ENCODE measurements at places on chromosomes 12 and 14.

DNA sequence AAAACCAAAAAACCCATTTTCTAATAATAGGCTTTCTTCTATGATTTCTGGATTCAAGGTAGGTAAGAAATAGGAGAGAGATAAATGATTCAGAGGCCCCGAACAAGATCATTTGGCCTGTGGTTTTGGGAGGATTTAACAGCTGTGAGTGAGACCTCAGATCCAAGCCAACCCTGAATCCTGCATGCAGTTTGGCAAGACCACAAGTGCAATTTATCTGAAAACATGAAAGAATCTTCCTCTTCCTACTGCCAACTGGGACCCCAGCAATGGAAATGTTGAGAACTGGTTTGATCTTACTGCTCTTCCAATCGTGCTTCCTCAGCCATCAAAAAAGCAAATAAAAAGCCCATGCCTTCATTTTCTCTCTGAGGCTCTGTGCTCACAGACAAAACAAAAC is 519.7 kb upstream of the TBX3 start:
- DNase-seq: no peak

- no peak for DNase-seq
Measured at GRCh38 chr12:70227911-70228310, 15.3 kb upstream of the CNOT2 start.

DNA sequence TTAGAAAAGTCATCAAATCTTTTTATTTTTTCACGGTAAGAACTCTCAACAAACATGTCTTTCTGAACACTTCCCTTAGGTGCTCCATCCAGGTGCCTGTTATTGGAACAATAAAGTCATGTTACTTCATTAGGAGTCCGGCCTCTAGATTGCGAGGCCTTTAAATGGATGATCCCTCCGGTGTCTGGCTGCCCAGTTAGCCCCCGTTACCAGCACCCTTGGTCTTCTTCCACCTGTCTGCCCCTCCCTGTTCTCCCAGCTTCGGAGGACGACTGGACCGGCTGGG is 593 bp upstream of the PA2G4 start:
- DNase-seq: no peak

DNA sequence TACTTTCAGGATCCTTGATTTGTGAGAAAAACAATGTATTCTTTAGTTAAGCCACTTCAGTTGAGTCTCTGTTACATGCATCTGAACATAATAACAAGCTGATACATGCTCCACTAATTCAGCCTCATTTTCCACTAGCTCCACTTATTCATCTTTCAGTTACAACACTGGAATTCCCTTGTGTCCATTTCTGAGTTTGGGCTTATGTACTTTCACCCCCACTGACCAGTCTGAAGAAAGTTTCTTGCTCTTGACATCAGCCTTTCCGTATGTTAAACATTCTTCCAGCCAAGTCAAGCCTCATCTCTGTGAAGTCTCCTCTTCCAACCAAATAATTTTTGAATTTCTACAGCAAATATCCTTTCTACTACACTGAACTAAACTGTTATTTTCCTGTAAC is 592.5 kb upstream of the NOVA1 start:
- DNase-seq: no peak

- DNase-seq: no peak
Measured at GRCh38 chr12:110340706-110341105, 59.7 kb downstream of the ATP2A2 start.

- DNase-seq: no peak
Measured at GRCh38 chr12:54287261-54288157, 7.0 kb downstream of the HNRNPA1 start.

Measured in stimulated activated CD8-positive, alpha-beta memory T cell treated with anti-CD3 and anti-CD28 coated beads, Interleukin-12 subunit alpha, Interleukin-12 subunit beta, amount 100 ng/mL, for 1 hour (primary cell).